ENCODE measurements at places on chromosomes 3 and 15.

DNA sequence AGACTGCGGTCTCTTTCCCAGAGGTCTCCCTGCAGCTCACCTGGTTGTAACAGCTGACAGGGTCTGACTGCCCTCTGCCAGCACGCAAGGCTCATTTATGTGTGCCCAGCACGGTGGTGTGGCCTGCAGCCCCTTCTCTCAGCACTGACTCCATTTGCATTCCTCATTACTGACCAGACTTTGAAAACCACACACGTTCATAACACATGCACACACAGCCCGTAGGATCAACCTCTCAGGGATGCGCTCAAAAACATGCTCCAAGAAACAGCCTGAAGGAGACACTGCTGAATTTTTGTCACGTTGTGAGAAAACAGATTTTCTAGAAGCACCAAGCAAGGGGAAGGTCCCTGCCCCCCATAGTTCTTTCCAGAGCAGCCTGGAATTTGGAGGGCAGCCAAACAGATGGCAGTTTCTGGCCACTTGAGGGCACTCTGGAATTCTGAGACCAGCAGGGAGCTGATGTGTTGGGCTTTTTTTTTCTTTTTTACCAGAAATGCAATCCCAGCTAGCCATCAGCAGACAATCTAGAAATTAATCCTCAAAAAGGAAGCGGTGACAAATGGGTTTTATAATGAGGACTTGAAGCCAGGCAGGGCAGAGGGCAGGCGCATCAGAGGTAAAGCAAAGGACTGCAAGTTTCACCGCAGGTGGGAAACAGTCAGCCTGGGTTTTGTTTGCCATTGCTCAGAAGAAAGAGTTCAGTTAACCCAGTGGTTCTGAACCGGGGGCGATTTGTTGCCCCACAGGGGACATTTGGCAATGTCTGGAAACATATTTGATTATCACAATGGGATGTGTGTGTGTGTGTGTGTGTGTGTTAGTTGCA is 170.5 kb upstream of the PROK2 start:
- DNase-seq = peak; percentile 89

DNA sequence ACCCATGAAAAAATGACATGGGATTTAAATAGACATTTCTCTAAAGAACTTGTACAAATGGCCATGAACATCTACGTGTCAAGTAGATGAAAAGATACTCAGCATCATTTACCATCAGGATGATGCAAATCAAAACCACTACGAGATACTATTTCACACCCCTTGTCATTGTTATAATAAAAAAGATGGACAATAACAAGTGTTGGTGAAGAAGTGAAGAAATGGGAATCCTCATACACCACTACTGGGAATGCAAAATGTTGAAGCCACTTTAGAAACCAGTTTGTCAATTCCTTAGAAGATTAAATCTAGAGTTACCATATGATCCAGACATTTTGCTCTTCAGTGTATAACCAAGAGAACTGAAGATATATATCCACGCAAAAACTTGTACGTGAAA is 57.9 kb downstream of the TIMP4 start:
- DNase-seq = no peak

- DNase-seq = no peak
These were observed 473.9 kb downstream of the MFSD1 start for GRCh38 chr3:159275741-159276140.

DNA sequence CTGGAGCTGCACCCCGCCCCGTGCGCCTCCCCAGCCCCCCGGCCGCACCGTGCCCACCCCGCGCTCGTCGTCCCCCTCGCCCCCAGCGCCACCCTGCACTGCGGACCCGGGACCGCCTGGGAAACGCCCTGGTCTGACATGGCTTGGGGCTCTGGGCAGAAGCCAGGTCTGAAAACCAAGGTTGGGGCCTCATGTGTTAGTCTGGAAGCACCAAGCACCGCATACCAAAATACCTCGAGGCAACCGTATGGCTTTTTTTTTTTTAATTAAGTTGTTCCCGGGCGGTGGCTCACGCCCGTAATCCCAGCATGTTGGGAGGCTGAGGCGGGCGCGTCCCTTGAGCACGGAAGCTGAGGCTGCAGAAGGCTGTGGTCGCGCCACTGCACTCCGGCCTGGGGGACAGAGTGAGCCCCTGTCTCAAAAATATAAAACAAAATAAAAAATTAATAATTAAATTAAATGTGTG is 91.5 kb upstream of the CHD2 start:
- peak; percentile 66 for DNase-seq

- DNase-seq = no peak
These were observed 22.4 kb downstream of the TJP1 start for GRCh38 chr15:29799859-29800258.

GRCh38 chr15:57313134-57313483 is 63.2 kb upstream of the CGNL1 start:
- no peak for DNase-seq

DNA sequence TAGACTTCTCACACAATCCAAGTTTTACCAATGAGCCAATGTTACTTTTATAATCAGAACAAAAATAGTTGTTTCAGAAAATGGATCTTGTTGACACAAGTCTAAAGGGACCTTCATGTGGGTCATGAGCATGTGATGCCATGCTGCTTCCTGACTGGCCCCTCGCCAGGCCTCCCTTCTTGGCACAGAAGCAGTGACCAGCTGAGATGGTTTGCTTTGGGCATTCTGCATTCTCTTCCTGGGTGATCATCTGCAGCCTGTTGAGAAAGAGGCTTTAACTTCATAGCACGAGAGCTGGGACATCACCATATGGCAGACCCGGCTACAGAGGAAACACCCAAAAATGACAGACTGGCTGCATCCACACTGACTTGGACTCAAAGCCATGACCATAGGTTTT is 45.7 kb downstream of the TGM4 start:
- no peak for DNase-seq

- peak; percentile 31 for DNase-seq
These were observed 93.6 kb upstream of the COL8A1 start for GRCh38 chr3:99544786-99545281.

- peak; percentile 88 for DNase-seq
These were observed 18.4 kb downstream of the SPATA12 start for GRCh38 chr3:57078635-57079473.

DNA sequence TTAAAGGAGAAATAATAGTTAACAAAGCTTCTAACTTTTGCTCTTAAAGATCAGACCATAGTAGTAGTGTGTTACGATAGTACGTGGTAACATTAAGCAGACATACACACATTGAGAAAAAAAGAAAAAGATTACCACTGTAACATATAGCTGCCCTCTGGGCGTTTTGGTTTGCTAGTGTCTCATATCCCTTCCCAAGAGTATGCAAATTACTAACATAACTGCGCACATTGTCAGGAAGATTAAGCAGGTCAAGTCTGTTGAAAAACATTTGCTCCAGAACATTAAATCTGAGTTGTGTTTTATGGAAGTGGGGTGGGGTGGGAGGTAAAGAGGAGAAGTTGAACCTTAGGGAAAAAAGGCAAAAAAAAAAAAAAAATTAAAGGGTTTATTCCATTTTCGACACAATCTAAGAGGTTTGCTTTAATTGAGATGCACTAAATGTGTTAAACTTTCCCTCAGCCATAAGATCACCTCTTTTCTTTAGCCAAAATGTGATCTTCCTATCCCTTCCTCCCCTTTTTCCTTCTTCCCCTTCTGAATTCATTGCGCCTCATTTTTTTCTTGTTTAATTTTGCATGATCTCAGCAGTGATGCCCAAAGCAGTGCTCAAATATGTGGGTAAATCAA is 1.5 kb upstream of the LRIG1 start:
- no peak for DNase-seq

GRCh38 chr3:25074149-25074548 is 353.9 kb upstream of the RARB start:
- no peak for DNase-seq

- DNase-seq = no peak
These were observed 18.9 kb downstream of the SUMF1 start for GRCh38 chr3:4448187-4448586.

DNA sequence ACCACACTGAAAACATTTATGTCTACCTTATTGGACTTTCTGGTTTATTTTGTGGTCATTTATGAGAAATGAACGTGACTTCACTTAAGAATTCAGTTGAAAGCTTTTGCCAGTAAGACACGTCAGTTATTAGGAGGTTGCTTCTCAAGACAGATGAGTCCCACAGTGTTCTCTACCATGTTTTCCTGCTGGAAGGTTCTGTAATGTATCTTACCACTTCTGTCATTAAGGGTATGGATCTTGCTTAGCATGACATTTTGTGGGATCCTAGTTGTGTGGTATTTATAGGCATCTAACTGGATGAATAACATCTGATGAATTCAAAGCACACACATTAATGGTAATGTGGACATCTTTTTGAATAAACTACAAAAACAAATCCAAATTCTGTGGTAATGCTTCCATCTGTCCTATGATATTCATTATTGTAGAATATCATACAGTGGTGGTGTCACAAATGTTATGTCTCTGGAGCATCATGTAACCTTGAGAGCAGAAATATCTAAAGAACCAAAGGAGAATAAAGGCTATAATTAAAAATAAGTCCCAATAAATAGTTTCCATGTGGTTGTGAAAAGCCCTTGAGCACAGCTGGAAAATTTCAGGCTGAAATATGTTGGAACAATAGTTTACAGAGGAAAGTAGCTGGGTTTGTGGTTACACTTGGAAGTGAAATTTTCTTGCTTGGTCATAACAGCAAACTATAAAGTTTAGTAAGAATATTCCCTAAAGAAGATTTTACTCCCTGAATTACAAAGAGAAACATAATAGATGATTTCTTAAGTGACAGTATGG is 61.5 kb downstream of the C3orf38 start:
- DNase-seq = no peak

GRCh38 chr15:95734422-95735316 is 595.8 kb upstream of the NR2F2 start:
- no peak for DNase-seq

- no peak for DNase-seq
These were observed 40.2 kb upstream of the LPP start for GRCh38 chr3:188113756-188114155.

DNA sequence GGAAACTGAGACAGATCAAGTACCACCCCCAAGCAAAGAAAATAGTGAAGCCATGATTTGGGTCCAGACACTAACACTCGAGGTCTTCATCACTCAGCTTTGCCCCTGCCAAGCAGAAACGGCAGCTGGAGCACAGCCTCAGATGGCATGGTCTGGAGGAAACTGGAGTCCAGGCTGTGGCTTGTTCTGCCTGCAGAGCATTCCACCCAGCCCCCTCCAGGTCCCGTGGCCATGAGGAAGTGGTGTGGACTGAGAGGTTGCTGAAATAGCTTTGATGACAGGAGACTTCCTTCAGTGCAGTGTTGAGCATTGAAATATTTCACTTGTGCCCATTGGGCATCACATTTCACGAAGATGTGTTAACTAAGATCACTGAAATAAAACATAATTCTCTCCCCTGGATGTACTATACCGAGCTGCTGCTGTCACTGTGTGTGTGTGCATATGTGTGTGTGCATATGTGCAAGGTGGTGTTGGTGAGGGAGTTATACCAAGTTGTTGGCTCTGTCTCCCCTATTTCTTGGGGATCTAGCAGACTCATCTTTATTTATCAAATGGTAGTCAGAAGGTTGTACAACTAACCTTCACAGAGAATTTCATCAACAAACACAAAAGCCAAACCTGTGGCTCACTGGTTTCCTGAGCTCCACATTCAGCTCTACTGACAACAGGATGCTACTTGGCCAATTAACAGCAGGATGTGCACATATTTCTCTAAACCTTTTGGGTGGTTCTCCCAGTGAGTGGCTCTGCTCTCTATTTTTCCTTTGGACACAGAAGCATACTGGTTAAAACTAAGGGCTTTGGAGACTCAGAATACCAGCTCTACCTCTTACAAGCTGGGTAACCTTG is 660.1 kb upstream of the CFAP20DC start:
- no peak for DNase-seq

DNA sequence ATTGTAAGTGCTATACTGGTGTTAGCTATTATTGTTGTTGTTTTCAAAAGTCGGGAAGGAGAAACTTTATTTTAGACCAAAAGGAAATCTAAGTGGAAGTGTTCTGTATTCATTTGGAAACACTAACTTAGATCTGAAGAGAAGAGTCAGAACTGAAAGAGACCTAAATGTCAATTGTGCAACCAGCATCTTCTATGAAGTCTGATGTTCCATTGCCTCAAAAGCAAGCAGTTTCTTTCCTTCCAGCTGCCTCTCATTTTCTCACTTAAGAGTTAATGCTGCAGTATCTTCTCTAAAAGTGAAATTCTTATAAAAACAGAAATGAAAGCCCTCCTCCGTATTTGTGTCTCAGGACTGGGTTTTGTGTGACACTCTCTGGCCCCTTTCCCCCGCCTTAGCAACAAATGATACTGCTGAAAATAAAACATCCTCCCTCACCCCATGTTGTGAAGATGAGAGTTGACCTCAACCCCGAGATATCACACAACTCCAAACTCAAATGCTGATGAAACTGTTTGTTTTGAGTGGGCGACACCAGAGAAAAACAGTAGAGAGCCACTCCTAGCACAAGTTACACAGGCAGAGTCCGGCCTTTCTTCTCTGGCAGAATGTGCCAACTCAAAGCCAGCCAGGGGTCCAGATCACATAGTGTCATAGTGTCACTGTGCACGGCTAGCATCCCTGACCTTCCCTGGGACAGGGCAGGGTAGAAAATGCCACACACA is 48.9 kb downstream of the GLDN start:
- no peak for DNase-seq

DNA sequence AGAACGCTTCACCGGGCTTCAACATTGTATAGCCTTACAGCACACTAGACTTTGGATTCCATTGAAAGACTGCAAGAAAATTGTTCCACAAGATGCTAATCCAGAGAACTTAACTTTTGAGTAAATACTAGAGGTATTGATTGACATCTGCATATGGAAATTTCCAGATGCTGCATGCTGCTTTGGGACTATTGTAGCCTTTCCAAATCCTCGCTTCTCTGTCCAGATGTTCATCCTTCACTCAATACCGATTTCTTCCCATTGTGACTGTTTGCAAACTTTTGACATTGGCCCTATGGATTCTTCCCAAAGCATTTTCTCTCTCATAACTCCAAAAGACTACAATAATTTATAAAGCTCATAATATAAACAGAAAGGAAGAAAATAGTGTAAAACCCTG is 41.4 kb downstream of the COL6A6 start:
- DNase-seq = no peak

DNA sequence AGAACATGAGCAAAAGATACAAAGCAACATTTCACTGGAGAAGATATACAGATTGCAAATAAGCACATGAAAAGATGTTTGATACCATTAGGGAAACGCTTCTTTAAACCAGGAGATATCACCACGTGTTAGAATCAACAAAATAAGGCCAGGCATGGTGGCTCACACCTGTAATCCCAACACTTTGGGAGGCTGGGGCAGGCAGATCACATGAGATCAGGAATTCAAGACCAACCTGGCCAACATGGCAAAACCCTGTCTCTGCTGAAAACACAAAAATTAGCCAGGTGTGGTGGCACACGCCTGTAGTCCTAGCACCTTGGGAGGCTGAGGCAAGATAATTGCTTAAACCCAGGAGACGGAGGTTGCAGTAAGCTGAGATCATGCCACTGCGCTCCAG is 20.5 kb upstream of the MUC20 start:
- DNase-seq = no peak

DNA sequence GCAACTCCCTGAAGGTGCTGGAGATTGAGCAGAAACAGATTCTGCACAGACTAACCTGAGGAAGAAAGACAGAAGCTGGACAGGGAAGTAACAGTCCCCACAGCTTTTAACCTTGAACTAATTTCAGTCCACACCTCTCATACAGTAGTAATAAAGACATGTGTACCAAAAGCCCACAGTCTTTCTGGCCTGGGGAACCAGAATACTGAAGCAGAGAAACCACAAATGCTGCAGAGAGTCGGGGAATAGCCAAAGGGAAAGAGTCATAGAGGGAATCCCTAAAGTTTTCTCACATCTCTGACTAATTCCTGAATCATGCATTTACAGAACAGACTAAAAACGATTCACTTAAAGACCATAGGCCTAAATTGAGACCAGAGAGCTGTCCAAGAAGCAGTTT is 503.4 kb upstream of the NECTIN3 start:
- DNase-seq = peak; percentile 66

All from GM03348 (cell line).